ENCODE measurements at places on chromosomes 11 and 22. TPM values are rescaled to one million over a fixed set of nuclear protein-coding genes. Genes with fewer than 3 reads are reported as not detected.

OR52K2 gene
- not detected for total RNA-seq

ANO5 gene
- not detected for total RNA-seq

ELF5 gene
- total RNA-seq: 4.2 TPM

SLC5A12 gene
- not detected for total RNA-seq

RPS3 gene
- total RNA-seq: 1,629 TPM

PHLDB1 gene
- 45.1 TPM for total RNA-seq

C11orf16 gene
- total RNA-seq: not detected

ALX4 gene
- not detected for total RNA-seq

ACTN3 gene
- total RNA-seq: under 0.01 TPM

TESMIN gene
- 1.1 TPM for total RNA-seq

TMEM45B gene
- total RNA-seq: not detected

GAB4 gene
- total RNA-seq: not detected

TENM4 gene
- total RNA-seq: 27.8 TPM

PRR33 gene
- not detected for total RNA-seq

SPECC1L gene
- total RNA-seq: 14.0 TPM

KRTAP5-10 gene
- not detected for total RNA-seq

MS4A4E gene
- total RNA-seq: not detected

CCDC81 gene
- 0.29 TPM for total RNA-seq

RTN4R gene
- 0.39 TPM for total RNA-seq
